ENCODE measurements at places on chromosomes 4 and X.
A peak's percentile ranks its signal among the peaks of the same experiment; 100 is the strongest.

DNA sequence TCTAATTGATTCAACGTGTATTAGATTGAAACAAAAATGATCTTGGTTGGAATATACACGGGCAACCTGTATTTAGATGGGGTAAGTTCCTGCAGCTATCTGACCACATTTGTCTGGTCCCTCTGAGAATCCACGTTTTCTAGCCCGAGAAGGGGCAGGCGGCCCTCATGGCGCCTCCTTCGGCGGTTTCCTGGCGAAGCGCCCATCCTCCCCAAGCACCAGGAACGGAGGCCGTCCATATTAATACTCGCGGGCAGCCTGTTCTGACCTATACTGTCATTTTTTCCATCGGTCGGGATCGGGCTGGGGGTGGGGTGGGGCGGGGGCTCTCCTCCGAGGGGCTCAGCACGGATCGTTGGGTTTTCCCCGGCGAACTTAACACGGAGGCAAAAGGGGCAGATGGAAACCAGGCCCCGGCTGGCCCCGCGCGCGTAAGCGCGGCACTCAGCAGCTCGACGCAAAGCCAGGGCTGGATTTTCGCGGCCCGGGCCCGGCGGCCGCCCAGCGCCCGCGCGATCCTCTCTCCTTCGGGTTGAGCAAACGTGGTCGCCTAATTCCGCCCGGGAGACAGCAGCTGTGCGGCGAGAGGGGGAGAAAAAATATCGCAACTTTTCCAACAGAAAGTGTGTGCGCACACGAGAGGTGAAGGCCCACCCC is 77.2 kb upstream of the BCOR start:
- DNase-seq: no peak

- no peak for DNase-seq
Observed at GRCh38 chr4:26958925-26959653, 98.4 kb downstream of the STIM2 start.

DNA sequence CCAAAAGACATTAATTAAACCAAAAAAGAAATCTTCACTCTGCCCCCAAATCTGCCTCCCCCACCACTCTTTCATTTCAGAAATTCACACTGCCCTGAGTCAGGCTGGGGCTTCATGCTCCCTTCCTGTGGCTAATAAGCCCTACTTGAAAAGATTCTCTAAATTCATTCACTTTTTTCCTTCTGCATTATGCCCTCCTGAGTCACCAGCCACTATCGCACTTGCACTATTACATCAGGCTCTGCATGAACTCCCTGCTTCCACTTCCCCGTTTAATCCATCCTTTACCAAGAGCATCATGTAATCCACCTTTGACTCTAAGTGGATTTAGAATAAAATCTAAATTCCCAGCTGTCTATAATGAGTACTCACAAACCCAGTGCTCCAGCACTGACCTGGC is 295.4 kb upstream of the KLF3 start:
- DNase-seq: no peak

- no peak for DNase-seq
Observed at GRCh38 chrX:16832301-16832700, 37.9 kb downstream of the RBBP7 start.

DNA sequence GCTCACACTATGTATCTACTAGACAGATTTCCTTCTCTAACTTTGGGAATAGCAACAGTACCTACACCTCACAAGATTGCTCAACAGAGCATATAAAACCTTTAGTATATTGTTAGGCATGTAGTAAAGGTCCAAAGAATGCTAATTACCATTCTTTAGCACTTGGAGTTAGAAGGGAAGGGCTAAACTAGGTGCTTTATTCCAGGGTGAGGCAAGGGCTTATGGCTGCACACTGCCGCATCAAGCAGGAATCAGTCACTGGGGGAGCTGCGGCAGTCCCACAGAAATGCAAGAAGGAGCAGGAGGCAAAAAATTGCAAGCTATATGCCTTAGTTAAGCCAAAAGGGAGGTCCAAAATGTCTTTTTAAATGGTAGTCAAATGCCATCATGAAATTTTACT is 162.7 kb downstream of the PPP3CA start:
- no peak for DNase-seq

DNA sequence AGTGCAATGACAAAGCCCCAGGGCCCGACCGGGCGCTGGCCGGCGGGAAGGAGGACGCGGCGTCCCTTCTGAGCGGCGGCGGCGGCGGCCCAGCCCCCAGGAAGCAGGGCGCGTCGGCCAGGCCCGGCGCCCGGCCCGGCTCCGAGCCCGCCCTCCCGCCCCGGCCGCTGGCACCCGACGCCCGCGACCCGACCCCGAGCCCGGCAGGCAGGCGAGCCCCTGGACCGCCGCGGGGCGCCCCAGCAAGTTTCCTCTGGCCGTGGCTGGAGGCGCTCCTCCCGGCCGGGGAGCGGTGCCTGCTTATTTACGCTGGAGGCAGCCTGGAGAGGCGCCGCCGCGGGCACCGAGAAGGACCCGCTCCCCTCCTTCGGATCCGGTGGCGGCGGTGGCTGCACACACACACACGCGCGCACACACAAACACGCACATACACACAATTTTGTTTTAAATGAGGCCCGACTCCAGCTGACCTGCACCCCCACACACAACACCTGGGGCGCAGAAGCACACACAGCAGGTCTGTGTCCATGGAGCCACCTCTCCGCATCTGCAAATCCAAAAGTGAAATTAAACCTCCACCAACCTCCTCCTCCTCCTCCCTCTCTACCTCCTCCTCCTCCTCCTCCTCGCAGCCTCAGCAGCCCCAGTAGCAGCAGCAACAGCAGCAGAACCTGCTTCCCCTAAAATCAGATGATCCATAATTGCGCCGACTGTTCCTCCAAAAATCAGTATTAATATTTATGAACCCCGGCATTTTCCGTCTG is 669 bp downstream of the IRF2 start:
- peak; percentile 30 for DNase-seq

GRCh38 chr4:52248820-52249219 is 197.7 kb downstream of the SPATA18 start:
- DNase-seq: no peak

- DNase-seq: no peak
Observed at GRCh38 chrX:37862851-37863250, 15.5 kb upstream of the DYNLT3 start.

DNA sequence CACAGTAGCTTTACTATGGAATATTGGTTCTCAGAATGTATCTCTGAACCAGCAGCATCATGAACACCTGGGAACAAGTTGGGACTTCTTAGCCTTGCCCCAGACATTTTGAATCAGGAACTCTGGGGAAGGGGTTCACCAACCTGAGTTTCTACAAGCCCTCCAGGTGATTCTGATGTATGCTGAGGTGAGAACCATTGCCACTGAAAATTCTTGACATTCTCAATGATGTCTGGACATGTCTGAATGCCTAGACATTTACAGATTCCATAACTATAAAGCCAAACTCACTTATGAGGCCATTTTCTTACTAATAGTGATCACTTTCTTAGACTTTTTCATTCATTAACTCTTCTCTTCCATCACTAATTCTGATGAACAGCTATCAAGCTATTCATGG is 389.4 kb upstream of the FTHL17 start:
- no peak for DNase-seq

- no peak for DNase-seq
Observed at GRCh38 chrX:153401133-153401764, at the start of gene PNMA6E. PNMA6E (minus strand) TSS chrX:153401350; CDS start chrX:153398849, 2,501 bp downstream.

DNA sequence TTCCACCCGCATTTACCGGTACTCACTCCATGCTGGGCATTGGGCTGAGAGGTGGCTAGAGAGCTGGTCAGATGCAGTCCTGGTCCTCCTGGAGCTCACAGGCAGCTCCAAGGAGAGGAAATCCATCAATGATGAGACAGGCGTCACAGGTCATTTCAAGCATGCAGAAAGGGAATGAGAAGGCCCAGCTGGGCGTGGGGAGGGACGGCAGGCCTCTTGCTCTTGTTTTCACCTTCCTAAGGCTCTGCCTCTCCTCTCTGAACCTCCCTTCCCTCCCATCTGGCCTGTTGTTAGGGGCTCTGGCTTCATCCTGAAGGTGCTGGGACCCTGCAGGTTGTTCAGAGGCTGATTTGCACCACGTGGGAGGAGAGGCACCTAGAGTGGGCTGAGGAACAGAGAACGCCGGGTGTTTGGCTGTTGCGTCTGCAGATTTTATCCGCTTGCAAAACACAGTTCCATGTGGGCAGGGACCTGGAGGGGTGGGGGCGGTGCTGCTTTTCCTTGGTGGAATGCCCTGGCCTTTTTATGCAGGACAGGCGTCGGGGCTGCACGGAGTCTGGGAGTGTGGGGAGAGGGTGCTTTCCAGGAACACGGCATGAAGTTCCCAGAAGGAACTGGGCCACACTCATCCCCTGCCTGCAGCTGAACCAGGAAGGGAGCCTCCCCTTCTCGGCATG is 81.5 kb upstream of the PSAPL1 start:
- no peak for DNase-seq

DNA sequence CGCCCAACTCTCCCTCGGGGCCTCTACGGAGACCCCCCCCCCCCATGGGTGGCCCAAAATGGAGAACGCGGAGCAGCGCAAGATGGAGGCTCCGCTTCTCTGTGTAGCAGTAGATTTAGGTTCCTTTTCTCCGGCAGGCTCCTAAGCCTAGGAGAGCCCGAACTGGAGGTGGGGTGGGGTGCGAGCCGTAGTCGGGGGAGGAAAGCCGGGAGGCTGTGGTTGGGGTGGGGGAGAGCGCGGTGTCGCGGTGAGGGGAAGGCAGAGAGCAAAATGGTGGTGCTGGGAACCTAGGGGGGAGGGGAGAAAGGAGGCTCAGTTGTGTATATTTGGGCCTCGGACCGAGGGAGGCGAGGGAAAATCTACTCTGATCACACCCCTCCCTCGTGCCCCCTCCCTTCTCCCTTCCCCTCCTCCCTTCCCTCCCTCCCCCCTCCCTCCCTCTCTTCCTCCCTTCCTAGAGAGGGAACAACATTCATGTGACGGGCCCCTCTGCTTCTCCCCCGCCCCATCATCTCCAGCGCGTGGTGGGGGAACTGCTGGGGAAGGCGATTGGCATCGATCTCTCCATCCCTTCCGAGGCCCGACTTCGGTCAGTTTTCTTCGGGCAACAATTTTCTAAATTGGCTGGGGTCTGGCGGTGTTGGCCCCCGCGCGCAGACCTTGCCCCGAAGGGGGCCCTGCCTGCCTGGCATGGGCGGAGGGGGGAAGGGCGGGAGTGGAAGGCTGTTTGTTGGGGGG is at the start of gene STAG2:
TSS of gene STAG2 (plus strand) at position 439 of the 738 bp plus-strand sequence. CDS start 60,922 bp downstream, outside the sequence.
- DNase-seq: no peak

GRCh38 chrX:38514016-38514854 is 47.1 kb upstream of the TSPAN7 start:
- DNase-seq: no peak

DNA sequence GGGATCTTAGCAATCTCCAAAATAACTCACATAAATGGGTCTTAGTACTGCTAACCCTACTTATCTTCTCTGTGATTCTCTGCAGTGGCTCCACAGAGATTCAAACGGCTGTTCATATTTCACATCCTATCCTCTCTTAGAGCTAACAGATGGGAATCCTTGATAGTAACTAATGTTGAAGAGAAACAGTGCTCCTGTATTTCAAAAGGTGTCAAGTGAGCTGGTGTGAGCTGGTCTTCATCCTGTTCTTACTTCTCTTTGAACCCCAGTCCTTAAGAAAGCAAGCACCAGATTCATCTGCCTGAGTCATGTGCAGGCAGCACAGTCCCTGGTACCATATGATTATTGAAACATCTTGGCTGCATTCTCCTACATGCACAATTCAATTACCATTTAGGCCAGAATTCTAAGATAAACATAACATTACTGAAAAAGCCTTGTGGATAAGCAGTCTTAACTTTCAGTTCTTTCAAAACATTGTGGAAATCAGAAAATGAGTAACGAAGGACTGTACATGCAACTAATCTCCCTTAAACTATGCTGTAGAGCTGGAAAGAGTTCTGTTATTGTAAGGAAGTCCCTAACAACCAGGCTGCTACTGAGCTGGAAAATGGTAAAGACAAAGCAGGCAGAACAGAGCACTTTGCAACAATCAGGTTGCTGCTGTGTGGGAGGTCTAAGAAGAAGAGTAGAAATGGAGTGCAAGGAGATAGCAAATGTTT is 153.1 kb downstream of the NPNT start:
- DNase-seq: no peak

- DNase-seq: no peak
Observed at GRCh38 chr4:5809216-5809776, 83.6 kb downstream of the CRMP1 start.

DNA sequence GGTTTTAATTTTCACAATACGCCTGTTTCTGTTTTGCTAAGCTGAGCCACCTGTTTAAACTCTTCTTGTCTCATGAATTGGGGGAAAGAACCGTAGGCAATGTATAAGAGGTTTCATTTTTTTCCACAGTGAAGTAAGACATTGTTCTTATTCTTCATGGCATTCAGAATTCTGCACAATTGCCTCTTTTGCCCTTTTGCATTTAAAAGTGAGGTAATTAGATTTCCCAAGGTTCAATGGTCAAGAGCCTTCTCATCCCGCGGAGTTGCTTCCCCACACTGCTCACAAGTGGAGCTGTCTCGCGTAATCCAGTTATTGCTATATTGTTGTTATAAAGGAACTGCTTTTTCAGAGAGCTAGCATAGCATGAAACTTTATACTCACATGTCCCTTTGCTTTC is 90.9 kb upstream of the SPRY1 start:
- DNase-seq: no peak

GRCh38 chr4:142845293-142846107 is 601 bp downstream of the INPP4B start:
- peak; percentile 5 for DNase-seq

- DNase-seq: no peak
Observed at GRCh38 chrX:119406776-119407175, 7.6 kb downstream of the SLC25A43 start.

DNA sequence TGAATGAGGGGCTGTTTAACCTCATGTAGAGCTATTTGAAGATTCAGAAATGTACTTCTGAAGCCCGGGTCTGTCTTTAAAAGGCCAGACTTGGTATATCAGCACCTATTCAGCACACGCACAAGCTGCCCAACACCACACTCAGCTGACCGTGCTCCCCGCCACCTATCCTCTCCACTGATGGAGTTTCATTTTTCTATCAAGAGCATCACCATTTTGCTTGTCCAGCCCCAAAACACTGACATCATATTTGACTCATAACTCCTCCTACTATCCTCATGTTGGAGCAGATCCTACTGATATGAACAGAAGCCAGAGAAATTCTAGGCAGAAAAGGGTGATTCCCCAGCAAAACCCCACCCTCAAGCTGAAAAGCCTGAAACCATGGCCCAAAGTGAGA is 100.3 kb downstream of the SORBS2 start:
- DNase-seq: no peak

DNA sequence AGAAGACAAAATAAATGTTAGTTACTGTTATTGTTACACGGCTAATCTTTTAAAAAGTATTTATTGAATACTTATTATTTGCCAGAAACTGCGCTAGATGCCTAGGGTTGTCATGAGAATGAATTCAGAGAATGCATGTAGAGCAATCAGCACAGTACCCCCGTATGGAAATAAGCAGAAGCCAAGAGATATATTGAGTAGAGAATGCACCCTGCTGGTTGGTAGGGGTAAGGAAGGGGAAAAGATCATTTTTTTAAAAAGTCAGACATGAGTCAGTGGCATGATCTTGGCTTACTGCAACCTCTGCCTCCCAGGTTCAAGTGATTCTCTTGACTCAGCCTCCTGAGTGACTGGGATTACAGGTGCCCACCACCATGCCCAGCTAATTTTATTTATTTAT is 13.1 kb upstream of the DRP2 start:
- DNase-seq: no peak

GRCh38 chrX:154408659-154409221 is 314 bp downstream of the DNASE1L1 start:
- no peak for DNase-seq
